ENCODE measurements at places on chromosomes 7 and 10.
A peak's percentile ranks its signal among the peaks of the same experiment; 100 is the strongest.

GRCh38 chr10:6236349-6237198, 33.8 kb downstream of the PFKFB3 start:
- no peak for DNase-seq

DNA sequence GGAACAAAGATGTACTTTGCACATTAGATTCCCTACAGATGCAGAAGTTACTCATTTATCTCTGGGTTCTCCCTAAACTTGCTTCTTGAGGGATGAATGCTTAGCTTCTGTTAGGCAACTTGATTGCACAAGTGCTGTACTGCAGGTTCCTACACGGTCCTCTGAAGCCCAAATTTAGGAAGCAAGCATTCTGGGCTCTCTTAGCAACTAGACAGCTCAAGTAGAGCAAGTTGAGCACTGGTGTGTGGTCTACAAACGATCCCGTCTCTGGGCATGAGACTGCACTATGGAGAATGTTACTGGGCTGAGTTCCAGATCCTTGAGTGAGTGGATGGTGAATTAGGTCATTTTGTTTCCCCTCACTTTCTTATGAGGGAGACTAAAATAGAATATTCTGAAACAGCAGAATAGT, 14.3 kb downstream of the SEMA3D start:
- no peak for DNase-seq

DNA sequence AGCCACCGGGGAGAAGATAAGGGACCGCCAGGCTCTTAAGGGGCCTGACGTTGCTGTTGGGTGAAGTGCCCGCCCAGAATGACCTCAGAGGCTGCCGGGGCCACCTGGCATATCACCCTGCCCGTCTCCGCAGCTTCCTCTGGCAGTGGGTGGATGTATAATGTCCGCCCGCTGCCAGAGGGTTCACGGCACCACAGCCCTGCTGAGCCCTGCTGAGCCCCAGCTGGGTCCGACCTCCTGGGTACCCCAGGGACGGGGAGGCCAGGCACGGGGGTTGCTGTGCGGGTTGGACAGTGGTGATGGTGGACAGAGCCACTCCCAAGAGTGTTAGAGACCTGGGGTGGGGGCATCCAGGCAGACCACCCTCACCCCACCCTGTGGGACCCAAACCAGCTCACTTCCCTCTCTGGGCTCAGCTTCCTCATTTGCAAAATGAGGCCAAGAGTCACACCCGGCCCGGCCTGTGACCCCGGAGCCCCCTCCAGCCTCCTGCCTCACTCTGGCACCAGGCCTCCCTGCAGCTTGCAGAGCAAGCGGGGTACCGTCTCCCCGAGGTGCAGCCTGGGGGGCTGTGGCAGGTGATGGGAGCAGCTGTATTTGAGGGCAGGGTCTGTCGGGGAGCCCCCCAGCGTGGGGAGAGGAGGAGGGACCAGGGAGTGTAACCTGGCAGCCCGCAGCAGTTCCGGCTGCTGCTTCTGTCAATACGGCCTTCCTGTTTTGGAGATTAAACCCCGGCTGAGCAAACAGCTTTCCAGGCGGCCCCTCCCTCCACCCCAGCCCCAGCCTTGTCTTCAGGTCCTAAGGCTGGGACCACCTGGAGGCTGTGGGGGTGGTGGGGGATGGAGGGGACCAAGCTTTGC, 8.4 kb upstream of the LFNG start:
- DNase-seq: no peak

DNA sequence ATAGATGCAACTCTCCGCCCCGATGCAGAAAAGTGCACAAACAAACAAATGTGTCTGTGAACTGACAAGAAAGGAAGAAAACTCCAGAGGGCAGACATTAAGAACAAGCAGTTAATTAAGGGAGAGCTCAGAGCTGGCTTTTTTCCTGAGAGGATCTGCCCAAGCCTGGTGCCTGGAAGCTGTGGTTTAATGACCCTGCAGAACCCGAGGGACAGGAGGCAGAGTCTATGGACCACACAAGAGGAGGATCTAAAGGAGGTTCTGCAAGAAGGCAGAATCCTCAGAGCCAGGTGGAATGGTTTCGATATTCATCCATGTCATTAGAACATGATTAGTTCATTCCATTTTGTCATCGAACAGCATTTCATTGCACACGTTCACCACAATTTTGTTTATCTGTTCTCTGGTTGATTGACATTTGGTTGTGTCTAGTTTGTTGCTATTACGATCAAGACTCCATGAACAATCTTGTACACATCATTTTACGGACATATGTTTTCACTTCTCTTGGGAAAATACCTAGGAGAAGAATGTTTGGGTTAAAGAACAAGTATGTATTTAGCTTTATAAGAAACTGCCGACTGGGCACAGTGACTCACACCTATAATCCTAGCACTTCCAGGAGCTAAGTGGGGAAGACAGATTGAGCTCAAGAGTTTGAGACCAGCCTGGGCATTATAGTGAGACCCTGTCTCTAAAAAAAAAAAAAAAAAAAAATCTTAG, 560.2 kb downstream of the CALN1 start:
- no peak for DNase-seq

- DNase-seq: no peak
Measured at GRCh38 chr10:121698902-121699301, 100.7 kb upstream of the FGFR2 start.

GRCh38 chr10:93580828-93581227, 14.4 kb downstream of the FFAR4 start:
- DNase-seq: no peak

DNA sequence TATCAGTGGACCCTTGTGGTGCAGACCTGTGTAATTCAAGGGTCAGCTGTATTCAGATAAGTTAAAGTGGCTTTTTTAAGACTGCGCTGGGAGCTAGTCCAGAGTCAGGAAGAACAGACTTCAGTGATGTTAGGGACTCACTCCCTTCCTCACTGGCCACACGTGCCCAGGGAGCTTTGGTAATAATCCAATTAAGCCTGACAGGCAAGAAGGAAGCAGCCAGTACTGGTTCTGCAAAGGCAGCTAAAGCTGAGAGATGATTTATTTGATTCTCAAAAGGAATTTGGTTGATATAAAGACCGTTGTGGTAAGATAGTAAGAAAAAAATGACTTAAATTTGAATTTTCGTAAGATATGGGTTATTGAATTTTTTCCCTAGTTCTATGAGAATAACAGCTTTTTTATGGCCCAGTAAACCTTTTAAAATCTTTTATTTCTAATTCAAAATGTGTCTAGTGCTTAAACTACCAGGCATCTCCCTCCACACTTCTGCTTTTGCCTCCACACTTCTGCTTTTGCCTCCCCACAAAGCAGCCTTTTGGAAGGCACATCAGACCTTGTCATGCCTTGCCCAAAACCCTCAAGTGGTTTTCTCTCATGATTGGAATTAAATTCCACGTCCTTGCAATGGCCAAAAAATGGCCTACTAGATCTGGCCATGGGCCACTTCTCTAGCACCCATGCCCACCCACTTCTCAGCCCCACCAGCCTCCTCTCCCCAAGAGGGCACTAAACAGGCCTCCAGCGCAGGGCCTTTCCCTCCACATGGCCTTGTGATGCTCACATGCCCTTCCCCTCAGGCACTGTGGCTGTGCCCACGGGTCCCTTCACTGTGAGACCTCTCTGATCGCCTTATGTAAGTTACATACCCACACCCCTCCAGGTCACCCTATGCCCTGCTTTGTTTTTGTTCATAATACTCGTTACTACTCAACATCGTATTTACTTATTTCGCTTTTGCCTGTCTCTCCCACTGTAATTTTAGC, 92.5 kb downstream of the POU6F2 start:
- DNase-seq: no peak

- DNase-seq: no peak
Measured at GRCh38 chr7:92641921-92642511, 51.8 kb upstream of the FAM133B start.

- DNase-seq: no peak
Measured at GRCh38 chr7:63233881-63234280, 764.8 kb upstream of the ZNF722 start.

- no peak for DNase-seq
Measured at GRCh38 chr10:17655567-17656146, 11.7 kb downstream of the STAM start.

DNA sequence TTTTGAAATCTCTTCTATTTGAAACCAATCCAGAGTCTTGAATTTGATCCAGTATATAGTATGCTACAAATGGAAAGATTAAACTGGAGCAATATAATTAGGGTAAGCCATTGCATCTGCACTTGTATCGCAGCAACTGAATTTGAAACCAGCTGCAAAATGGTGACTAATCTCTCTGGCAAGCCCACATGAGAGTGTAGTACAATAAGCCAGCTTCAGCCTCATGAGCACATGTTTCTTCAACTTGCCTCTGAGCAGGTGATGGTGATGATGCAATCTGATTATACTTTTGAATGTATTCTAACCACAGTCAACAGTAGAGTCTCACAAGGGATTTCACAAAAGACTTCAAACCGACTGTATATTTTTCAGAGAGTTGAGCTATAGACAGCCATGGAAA, 829 bp upstream of the RPA3 start:
- peak; percentile 19 for DNase-seq

DNA sequence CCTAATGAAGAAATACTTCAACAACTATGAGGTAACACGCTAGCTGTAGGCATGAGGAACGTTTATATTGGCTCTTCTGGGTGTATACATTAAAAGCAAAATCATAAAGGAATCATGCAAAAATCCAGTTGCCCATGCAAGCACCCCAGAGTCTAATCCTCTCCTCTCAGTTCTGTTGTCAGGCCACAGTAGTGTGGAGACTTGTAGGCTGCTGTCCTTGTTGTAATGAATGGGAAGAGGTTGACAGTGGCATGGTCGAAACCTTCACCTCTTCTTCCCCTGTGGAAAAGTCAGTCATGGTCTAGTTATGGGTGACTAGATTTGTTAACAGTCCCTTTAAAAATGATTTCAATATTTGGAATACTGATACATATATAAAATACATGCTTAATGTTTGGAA, 121.3 kb downstream of the CNOT4 start:
- no peak for DNase-seq

DNA sequence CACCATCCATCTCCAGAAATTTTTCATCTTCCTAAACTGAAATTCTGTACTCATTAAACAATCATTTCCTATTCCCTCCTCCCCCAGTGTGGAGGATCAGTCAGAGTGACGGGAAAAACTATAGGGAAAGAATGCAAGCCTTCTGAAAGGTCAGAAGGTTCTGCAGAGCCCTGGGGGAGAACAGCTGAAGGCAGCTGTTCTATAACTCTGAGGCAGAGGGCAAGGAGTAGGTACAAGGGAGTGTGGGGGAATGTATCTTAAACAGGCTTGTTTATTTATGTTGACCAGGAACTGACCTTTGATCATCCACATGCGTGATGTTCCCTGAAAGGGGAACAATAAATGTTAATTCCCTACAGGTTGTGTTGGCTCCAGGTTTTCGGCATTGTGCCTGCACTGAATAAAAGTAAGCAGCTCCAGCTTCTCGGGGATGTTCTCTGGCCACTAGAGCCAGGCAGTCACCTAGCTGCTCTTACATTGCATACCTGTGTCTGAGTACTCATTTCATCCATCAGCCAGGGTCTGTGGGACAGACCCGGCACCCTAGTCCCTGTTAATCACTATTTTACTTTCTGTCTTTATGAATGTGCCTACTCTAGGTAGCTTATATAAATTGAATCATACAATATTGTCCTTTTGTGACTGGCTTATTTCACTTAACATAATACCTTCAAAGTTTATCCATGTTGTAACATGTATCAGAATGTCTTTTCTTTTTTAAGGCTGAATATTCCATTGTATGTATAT, 5.8 kb downstream of the IFIT1 start:
- DNase-seq: no peak

- DNase-seq: no peak
Measured at GRCh38 chr10:77162697-77163096, 474.9 kb downstream of the KCNMA1 start.

DNA sequence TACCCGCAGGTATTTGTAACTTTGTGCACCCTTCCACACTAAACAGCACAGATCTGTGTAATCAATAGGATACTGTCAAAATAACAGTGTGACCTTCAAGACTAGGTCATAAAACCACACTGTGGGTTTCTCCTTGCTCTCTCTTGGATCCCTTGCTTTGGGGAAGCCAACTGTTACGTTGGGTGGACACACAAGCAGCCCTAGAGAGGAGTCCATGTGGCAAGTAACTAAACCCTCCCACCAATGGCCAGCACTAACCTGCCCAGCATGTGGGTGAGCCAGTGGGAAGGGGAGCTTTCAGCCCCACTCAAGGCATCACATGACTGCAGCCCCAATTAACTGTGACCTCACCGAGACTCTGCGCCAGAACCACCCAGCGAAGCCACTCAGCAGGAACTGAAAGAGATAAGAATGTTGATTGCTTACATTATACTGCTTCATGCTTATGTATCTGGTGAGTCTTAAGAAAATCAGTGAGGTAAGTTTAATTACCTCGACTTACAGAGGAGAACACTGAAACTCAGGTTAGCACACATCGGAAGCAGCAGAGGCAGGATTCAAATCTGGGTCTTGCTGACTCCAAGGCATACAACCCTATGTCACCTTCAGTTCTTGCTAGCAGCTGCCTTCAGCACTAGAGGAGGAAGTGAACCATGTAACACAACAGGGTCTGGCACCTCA, 9.4 kb upstream of the ZC3HAV1 start:
- DNase-seq: no peak

DNA sequence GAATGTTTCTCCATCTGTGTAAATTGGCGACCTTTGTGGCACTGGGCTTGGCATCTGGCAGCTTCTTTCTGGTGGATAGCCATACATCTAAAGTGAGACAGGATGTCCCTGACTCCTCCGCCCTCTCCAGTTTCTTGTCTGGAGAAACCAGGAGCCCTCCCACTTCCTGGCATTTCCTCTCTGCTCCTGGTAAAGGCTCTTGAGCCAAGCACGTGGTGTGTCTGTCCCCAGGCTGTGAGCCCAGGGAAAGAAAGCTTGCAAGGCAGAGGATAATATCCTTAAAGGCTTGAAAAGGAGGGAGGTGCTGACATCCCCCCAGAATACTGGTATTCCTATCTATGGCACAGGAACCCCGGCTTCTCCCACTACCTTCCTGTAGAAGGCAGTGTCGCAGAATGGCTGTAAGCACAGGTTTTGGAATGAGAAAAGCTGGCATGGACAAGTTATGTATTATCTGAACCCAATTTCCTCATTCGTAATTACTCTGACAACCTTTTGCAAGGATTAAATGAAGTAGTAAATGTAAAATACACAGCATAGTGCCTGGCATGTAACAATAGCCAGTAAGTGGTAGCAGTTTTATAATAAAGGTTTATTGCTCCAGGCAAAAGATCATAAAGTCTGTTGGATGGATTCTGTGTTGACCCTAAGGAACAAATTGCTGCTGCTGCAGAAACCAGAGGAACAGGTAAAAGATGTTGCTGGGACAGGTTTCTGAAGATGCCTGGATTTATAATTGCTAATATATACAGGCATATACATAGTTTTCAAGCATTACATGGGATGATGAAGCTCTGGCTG, 11.8 kb upstream of the ACSL5 start:
- no peak for DNase-seq

- DNase-seq: no peak
Measured at GRCh38 chr7:113444261-113444660, 325.9 kb upstream of the SMIM30 start.

- DNase-seq: no peak
Measured at GRCh38 chr7:78081888-78082287, 283.3 kb downstream of the PHTF2 start.

DNA sequence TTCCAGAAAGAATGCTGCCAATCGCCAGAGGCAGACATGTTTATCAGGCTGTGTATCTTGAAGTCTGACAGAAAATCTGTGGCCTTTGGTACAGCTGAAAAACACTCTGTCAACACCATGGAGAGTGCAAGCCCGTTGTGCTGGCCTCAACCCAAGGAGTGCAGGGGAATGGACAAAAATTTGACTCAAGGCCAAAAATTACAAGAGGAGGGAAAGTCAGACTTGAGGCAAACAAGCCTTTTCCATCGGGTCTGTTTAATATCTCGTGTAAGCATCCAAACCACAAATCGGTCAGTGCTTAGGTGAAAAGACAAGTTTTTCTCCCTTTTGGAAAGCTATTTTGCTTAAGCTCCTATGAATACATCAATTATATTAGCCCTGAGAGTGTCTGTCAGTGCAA, 305.3 kb upstream of the NFE2L3 start:
- DNase-seq: no peak

Measured in NCI-H526 (cell line).